ENCODE measurements at places on chromosomes 6 and 20. TPM values are rescaled to one million over a fixed set of nuclear protein-coding genes. Genes with fewer than 3 reads are reported as not detected.

GRCh38 chr6:90403489-90404381 lies 107.1 kb upstream of the BACH2 start:
- DNase-seq = no peak

DNA sequence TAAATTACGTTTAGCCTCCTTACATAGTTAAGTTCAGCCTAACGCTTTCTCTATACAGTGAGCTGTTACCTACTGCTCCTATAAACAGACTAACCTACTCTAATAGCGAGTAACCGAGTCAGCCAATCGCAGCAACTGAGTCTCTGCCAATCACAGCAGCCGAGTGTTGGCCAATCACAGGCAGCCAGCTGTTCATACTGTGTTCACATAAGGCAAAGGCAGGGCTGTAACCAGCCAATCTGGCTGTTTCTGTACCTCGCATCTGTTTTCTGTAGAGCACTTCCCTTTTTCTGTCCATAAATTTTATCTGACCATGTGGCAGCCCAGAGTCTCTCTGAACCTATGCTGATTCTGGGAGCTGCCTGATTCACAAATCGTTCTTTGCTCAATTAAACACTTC lies 263.9 kb upstream of the JARID2 start:
- DNase-seq = no peak

GRCh38 chr6:34390531-34391472 lies 1.7 kb downstream of the NUDT3 start:
- DNase-seq = no peak

The GATA5 gene
- total RNA-seq = not detected

GRCh38 chr6:41492261-41492891 lies 53.8 kb upstream of the FOXP4 start:
- DNase-seq = no peak

DNA sequence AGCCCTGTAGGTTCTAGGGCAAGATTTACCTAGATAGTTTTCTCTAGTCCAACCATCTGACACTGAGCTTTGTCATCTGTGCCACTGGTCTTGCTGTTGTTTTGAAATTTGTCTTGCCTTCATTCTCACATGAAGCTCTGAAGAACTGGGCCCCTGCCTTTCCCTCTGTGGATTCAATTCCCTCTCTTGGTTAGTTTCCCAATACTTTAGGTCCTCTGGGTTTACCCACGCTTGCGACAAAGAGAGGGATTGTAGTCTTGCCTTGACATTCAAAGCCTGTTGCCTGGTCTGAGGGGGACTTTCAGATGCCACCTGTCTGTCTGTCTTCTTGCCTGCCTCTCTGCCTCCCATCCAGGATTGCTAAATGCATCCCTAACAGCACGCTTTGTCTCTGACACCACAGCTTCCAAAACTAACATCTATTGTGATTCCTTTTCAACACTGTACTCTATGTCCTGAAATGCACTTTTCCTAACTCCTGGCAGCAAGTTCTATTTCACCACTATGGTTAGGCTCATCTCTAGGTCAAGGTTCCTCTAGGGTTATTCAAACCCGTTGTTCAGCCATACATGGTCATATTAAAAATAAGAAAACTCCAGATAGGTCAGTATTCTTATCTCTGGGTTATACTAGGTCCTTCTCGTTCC lies 25.5 kb upstream of the MANEA start:
- DNase-seq = no peak

DNA sequence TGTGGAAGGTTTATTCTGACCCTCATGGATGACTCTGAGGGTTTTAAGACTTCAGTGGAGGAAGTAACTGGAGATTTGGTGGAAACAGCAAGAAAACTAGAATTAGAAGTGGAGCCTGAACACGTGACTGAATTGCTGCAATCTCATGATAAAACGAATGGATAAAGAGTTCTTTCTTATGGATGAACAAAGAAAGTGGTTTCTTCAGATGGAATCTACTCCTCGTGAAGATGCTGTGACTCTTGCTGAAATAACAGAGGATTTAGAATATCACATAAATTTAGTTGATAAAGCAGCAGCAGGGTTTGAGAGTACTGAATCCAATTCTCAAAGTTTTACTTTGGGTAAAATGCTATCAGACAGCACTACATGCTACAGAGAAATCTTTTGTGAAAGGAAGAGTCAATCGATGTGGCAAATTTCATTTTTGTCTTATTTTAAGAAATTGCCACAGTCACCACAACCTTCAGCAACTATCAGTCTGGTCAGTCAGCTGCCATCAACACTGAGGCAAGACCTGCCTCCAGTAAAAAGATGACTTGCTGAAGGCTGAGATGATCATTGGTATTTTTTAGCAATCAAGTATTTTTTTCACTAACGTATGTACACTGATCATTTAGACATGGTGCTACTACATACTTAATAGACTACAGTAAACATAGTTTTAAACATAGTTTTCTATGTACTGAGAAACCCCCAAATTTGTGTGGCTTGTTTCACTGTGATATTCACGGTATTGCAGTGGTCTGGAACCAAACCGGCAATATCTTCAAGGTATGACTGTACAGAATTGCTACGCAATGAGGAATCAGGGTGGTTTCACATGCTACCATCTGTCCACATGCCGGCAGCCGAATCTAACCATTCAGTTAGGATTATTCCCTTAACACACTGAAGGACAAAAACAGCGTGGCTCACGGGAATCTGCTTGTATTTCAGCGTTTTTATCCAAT lies 149.0 kb downstream of the MYB start:
- no peak for DNase-seq

DNA sequence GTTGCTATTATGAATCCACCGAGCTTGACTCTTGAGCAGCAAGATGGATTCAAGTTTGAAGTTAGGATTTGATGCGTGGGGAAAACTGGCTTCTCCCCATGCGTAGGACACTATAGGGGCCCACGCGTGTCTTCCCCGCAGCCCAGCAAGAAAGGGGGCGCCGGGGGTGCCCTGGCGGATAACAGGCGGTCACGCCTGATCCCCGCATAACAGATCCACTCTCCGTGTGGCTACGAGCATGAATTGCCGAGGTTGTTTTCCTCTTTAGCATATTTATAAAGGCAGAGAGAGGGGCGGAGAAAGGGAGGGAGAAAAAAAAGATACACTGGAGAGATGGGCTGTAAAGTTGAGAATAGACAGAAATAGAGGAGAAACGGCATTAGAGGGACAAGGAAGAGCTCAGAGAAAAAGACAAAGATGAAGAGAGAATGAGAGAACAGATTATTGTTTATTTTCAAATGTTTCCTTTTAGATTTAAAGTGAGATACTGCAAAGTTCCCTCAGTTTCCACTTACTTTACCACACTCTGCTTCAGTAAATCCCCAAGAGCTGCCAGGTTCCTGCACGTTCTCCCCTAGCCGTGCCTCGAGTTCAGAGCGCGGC lies 32.0 kb downstream of the TFAP2A start:
- DNase-seq = no peak

The GPX5 gene
- not detected for total RNA-seq

The OR2H1 gene
- total RNA-seq = not detected

The TREM1 gene
- total RNA-seq = not detected

The SSTR4 gene
- not detected for total RNA-seq

The DOK5 gene
- total RNA-seq = 6.6 TPM

- no peak for DNase-seq
Measured at GRCh38 chr6:57158658-57159057, 13.5 kb upstream of the BAG2 start.

Data from osteocyte (in vitro differentiated cells).